ENCODE measurements at places on chromosomes 2 and 18.

DNA sequence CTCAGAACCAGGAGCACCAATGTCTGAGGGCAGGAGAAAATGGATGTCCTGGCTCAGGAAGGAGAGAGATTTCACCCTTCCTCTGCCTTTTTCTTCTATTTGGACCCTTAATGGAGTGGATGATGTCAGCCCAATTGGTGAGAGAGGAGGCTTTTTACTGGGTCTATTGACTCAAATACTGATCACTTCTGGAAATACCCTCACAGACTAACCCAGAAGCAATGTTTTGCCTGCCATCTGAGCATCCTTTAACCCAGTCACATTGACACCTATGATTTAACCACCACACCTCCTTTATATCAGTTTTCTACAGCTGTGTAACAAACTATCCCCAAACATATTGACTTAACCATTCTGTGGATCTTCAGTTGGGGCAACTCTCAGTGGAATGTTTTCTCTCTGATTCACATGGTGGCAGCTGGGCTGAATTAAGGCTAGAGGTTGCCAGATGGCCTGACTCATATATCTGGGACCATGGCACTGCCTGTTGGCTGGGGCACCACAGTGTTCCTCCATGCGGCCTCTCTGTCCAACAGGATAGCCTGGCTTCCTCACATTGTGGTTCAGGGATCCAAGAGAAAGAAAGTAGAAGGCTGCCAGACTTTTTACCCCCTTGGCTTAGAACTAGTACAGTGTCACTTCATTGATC lies 18.2 kb upstream of the MBOAT2 start:
- DNase-seq = no peak

GRCh38 chr2:171483793-171484192 lies 38.5 kb upstream of the CYBRD1 start:
- DNase-seq = no peak

DNA sequence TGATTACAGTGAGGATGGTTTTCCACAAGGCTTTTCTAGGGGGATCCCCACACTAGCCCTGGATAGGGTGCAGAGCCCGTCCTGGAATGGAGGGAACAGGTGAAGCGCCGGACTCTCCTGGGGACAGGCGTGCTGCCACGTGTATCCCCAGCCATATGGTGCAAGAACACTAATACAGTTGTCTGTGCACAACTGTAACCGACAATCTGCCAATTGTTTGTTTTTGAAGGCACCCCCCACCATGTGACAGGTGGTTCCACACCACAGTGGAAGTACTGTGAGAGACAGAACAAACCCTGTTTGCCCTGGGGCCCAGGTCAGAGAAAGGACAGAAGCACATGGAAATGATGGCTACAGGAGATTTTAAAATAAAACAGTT lies 52.9 kb downstream of the MYCN start:
- no peak for DNase-seq

DNA sequence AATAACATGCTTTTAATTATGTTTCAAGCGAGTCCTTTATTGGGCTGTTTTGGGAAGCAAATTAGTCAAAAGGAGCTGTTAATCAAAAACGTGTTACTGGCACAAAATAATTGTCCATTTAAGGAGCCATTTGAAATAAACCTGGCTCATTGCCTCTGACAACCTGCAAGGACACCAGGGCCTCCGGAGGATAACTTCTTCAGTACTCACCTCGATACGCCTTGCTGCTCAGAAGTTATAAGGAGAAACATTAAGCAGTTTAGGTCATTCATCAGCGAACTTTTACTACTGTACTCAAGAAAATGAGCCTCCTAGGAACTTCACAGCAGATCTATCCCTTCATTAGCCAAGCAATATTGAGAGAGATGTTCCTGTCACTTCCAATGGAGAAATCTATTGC lies 1579.2 kb upstream of the ACVR2A start:
- DNase-seq = no peak

GRCh38 chr18:57803103-57803969 lies at the start of gene ATP8B1:
Gene ATP8B1 (minus strand): TSS chr18:57803315. CDS start chr18:57731807, 71,508 bp downstream.
- DNase-seq = no peak

GRCh38 chr2:100755441-100755840 lies 64.5 kb upstream of the NPAS2 start:
- no peak for DNase-seq

- DNase-seq = no peak
These were observed 223.1 kb downstream of the EXOC6B start for GRCh38 chr2:72602711-72603110.

DNA sequence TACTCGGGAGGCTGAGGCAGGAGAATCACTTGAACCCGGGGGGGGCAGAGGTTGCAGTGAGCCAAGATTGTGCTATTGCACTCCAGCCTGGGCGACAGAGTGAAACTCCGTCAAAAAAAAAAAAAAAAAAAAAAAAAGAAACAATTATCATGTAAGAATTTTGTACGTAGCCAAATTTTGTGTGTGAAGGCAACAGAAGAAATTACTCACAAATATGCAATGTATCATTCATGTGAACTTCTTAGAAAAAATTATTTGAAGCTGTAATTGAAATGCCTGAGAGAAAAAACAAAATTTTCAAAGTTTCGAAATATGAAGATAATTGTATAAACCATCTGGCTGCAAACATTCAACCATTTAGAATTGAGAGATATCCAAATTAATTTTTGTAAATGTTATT lies 204.8 kb upstream of the PARD3B start:
- DNase-seq = no peak
